ENCODE measurements at places on chromosomes 11 and 22. TPM values are rescaled to one million over a fixed set of nuclear protein-coding genes. Genes with fewer than 3 reads are reported as not detected.
A peak's percentile ranks its signal among the peaks of the same experiment; 100 is the strongest.

CRYBB3 gene
- not detected for total RNA-seq

CCDC85B gene
- total RNA-seq = 143 TPM

AGBL2 gene
- total RNA-seq = 0.63 TPM

OR52N4 gene
- not detected for total RNA-seq

MADD gene
- total RNA-seq = 20.4 TPM

CHRM1 gene
- total RNA-seq = not detected

VSTM5 gene
- total RNA-seq = not detected

SEZ6L gene
- total RNA-seq = under 0.01 TPM

- H3K4me3 ChIP-seq = no peak overlapping the region
- H3K27ac ChIP-seq = no peak overlapping the region
- no peaks in the 10 kb centered on the region for H3K27me3 ChIP-seq
- DNase-seq = no peak
- no peaks in the 10 kb centered on the region for H3K36me3 ChIP-seq
These were observed 17.6 kb downstream of the SELENOO start for GRCh38 chr22:50218153-50218995.

- no peak overlapping the region for H3K27ac ChIP-seq
- H3K36me3 ChIP-seq = no peaks in the 10 kb centered on the region
- peaks cover 7% of the 10 kb centered on the region for H3K4me1 ChIP-seq
These were observed 60.8 kb upstream of the NUP50 start for GRCh38 chr22:45102896-45103420.

- no peak for DNase-seq
- no peaks in the 10 kb centered on the region for H3K36me3 ChIP-seq
- H3K4me3 ChIP-seq = no peak overlapping the region
- no peak overlapping the region for H3K27ac ChIP-seq
These were observed 222.8 kb downstream of the DDX10 start for GRCh38 chr11:108887436-108888238.

- H3K4me1 ChIP-seq = no peaks in the 10 kb centered on the region
- no peak overlapping the region for H3K4me3 ChIP-seq
- 0 out of 2 replicates have a peak, but pooled peaks cover 3% of the 10 kb centered on the region for H3K36me3 ChIP-seq
- peak; percentile 35 for DNase-seq
These were observed 14.8 kb downstream of the ARFGAP2 start for GRCh38 chr11:47161890-47162289.

GRCh38 chr22:47196166-47196849 is 433.9 kb downstream of the TBC1D22A start:
- no peaks in the 10 kb centered on the region for H3K4me1 ChIP-seq
- no peak for DNase-seq
- H3K4me3 ChIP-seq = no peak overlapping the region
- peaks cover 12% of the 10 kb centered on the region for H3K27me3 ChIP-seq
- H3K27ac ChIP-seq = no peak overlapping the region

- H3K27ac ChIP-seq = no peak overlapping the region
- H3K27me3 ChIP-seq = no peaks in the 10 kb centered on the region
- DNase-seq = no peak
- H3K36me3 ChIP-seq = no peaks in the 10 kb centered on the region
- no peak overlapping the region for H3K4me3 ChIP-seq
These were observed 18.6 kb downstream of the C11orf91 start for GRCh38 chr11:33682019-33682418.

GRCh38 chr11:124897674-124898262 is at the start of gene ROBO4:
ROBO4 (minus strand) TSS chr11:124897865; CDS start chr11:124897795, 70 bp downstream.
- peak within 1 kb of the TSS; percentile 87 for H3K27ac ChIP-seq
- no peak for DNase-seq
- no peaks in the 10 kb centered on the region for H3K27me3 ChIP-seq

DNA sequence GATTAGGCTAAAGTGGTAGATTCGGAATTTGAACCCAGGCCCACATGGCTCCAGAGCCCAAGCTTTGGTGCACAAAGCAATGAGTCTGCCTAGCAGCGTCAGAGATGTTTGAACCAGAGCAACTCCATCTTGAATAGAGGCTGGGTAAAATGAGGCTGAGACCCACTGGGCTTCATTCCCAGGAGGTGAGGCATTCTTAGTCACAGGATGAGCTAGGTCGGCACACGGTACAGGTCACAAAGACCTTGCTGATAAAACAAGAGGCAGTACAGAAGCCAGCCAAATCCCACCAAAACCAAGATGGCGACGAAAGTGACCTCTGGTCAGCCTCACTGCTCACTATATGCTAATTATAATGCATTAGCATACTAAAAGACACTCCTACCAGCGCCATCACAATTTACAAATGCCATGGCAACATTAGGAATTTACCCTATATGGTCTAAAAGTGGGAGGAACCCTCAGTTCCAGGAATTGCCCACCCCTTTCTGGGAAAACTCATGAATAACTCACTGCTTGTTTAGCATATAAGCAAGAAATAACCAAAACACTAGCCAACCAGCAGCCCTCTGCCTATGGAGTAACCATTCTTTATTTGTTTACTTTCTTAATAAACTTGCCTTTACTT is 40.3 kb upstream of the DAGLA start:
- H3K4me3 ChIP-seq = no peak overlapping the region
- H3K27me3 ChIP-seq = 0 out of 2 replicates have a peak, but pooled peaks cover 6% of the 10 kb centered on the region
- peak; percentile 26 for DNase-seq
- H3K4me1 ChIP-seq = no peaks in the 10 kb centered on the region
- no peaks in the 10 kb centered on the region for H3K36me3 ChIP-seq

- H3K27me3 ChIP-seq = no peaks in the 10 kb centered on the region
- H3K4me1 ChIP-seq = no peaks in the 10 kb centered on the region
- DNase-seq = no peak
- no peaks in the 10 kb centered on the region for H3K36me3 ChIP-seq
These were observed 23.5 kb downstream of the UBE2L3 start for GRCh38 chr22:21590809-21591641.

DNA sequence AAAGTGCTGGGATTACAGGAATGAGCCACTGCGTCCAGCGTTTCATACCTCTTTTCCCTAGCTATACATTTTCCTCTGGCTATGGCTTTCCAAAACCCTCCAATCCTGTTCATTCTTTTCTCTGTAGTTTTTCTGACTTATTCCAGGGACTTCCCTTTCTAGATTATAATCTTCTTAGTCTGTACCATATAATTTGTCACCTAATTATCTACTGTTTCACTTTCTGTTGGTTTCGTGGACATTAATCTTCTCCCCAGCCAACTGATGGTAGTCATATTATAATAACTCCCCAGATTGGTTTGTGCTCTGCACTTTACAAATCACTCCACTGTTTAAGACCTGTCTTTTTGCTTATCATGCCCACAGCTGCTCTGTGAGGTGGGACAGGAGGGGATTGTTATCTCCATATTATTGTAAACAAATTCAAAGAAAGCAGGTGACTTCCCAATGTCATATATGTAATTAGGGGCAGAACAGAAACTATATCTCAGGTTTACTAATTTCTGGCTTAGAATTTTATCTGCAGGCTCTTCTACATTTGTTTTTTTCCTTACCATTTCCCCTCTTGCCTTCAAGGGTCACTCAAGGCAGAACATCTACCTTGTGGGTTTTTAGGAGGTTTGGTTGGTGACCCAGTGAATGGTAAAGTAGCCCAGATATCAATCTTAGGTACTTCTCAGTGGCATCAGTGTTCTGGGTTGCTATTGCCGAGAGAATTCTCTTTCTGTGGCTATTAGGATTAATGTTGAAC is 23.9 kb downstream of the STIM1 start:
- H3K4me3 ChIP-seq = no peak overlapping the region
- no peaks in the 10 kb centered on the region for H3K36me3 ChIP-seq
- no peaks in the 10 kb centered on the region for H3K27me3 ChIP-seq
- H3K4me1 ChIP-seq = peaks cover 4% of the 10 kb centered on the region

DNA sequence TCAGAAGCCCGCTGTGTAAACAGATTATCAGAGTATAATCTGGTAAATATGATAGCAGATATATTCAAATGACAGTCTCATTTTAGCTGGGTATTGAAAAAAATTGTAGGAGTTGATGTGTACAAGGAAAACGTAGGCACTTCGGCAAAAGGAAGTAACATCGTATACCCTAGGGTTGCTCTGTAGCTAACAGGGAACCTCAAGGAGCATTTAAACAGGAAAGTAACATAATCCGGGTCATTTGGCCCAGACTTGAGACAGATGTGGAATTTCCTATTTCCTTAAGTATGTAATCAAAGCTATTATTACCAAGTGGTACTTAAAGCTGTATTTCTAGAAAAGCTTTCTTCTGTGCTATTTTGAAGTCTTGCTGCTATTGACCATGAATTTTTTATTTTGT is 215.6 kb downstream of the DDX10 start:
- DNase-seq = no peak
- no peak overlapping the region for H3K4me3 ChIP-seq
- H3K27me3 ChIP-seq = no peaks in the 10 kb centered on the region
- no peak overlapping the region for H3K27ac ChIP-seq

DNA sequence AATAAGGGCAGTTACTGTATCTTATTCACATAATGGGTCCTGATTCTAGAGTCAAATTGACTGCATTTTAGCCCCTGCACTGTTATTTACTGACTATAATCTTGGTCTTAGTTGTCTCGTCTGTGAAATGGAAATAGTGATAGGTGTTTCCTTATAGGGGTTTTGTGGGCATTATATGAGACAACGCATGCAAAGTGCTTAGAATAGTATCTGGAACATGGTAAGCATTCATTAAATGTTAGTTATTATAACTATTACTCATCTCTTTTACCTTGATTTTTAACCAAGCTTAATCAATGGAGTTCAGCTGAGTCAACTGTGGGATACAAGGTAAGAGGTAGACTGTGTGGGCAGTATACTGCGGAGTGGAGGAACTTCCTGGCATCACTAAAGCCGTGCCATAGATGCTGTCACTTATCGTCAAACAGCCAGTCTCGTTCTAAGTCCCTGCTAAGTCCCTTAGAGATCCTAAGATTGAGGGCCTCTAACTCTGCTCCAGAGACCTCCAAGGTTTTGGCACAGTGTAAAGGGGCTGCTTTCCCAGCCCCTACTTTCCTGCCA is 2.6 kb upstream of the ZC3H12C start:
- H3K36me3 ChIP-seq = no peaks in the 10 kb centered on the region
- no peak overlapping the region for H3K4me3 ChIP-seq
- H3K4me1 ChIP-seq = peaks cover 25% of the 10 kb centered on the region
- H3K27me3 ChIP-seq = no peaks in the 10 kb centered on the region
- no peak overlapping the region for H3K27ac ChIP-seq

GRCh38 chr11:7787239-7787638 is 9.5 kb downstream of the OR5P2 start:
- no peaks in the 10 kb centered on the region for H3K27me3 ChIP-seq
- no peak for DNase-seq
- H3K4me3 ChIP-seq = no peak overlapping the region

DNA sequence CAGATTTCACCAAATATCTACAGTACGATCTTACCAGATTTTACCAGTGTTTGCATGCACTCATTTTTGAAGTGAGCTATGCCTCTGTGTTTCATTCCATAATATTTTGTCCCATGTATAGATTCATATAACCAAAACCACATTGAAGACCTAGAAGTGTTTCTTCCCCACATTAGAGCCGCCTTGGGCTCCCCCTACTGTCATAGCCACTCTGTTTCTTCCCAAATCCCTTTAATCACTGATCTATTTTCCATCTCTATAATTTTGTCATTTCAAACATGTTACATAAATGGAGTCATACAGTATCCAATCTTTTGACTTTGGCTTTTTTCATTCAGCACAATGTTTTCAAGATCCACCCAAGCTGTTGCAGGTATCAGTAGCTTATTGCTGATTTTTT is 12.7 kb downstream of the MRGPRX3 start:
- H3K4me3 ChIP-seq = no peak overlapping the region
- H3K4me1 ChIP-seq = no peaks in the 10 kb centered on the region
- H3K27ac ChIP-seq = no peak overlapping the region
- no peaks in the 10 kb centered on the region for H3K36me3 ChIP-seq

- H3K36me3 ChIP-seq = no peaks in the 10 kb centered on the region
- no peak for DNase-seq
- H3K4me3 ChIP-seq = no peak overlapping the region
- H3K27me3 ChIP-seq = no peaks in the 10 kb centered on the region
- no peaks in the 10 kb centered on the region for H3K4me1 ChIP-seq
These were observed 70.8 kb downstream of the NTM start for GRCh38 chr11:131441051-131441810.

GRCh38 chr11:25293166-25293565 is 796.3 kb downstream of the LUZP2 start:
- H3K4me1 ChIP-seq = no peaks in the 10 kb centered on the region
- no peak overlapping the region for H3K4me3 ChIP-seq
- no peaks in the 10 kb centered on the region for H3K36me3 ChIP-seq
- no peak overlapping the region for H3K27ac ChIP-seq

- no peaks in the 10 kb centered on the region for H3K4me1 ChIP-seq
- no peak overlapping the region for H3K4me3 ChIP-seq
- no peaks in the 10 kb centered on the region for H3K36me3 ChIP-seq
These were observed 14.2 kb upstream of the APOBEC3A start for GRCh38 chr22:38943201-38943600.

DNA sequence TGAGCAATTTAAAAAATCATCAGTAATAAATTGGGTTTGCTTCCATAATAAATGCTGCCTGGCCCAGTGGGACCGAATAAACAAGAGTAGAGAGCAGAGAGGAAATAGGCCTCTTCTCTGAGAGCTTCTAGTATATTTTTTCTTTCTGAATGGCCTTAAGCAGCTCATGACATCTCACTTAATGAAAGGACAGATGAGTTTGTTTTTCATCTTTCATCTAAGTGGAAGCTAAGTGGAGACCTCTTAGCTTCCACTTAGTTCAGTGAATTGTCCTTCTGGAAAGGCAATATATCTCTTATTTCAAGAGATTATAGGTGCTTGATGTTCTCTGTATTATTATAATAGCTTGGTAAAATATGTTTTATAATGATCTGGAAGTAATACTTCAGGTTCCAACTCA is 245.9 kb upstream of the ANO3 start:
- DNase-seq = no peak
- no peak overlapping the region for H3K4me3 ChIP-seq
- H3K4me1 ChIP-seq = peaks cover 12% of the 10 kb centered on the region
- H3K36me3 ChIP-seq = no peaks in the 10 kb centered on the region

- no peak overlapping the region for H3K27ac ChIP-seq
- H3K4me3 ChIP-seq = peak overlapping the region; percentile 51
- no peak for DNase-seq
These were observed 54.3 kb downstream of the SCUBE1 start for GRCh38 chr22:43288807-43289420.

DNA sequence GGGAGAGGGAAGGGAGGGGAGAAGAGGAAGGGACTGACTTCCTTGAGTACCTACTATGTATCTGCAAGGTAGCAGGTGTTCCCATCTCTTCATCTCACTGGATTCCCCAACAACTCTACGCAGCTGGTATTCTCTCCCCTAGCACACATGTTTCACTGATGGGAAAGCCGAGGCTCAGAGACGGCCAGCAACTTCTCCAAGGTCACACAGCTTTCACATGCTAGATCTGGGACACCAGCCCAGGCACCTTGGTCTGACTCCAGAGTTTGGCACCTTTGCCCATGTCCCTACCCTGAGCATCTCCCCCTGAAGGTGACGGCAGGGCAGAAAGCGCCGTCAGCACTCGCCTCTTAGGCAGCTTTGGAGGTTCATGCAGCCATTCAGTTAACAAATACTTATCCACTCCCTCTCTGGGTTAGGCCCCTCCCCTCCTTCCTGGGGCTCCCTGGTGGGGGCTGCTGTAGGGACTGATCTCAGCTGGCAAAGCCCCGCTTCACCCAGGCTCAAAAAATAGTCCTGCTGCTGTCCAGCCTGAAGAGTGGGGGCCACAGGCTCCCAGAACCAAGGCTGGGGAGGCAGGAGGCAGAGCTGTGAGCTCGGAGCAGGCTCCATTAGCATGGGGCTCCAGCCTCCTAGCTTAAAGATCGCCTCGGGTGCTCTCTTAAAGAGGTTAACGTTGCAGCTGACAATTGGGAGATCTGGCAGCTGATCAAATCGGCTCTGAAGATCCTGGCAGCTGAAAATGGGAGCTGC is 79.4 kb downstream of the IGLL1 start:
- DNase-seq = no peak
- H3K27me3 ChIP-seq = no peaks in the 10 kb centered on the region
- H3K36me3 ChIP-seq = no peaks in the 10 kb centered on the region
- H3K4me1 ChIP-seq = no peaks in the 10 kb centered on the region
- H3K27ac ChIP-seq = no peak overlapping the region
